PC-3 (cell line): ENCODE measurements at places on chromosomes 1 and 21. TPM values are rescaled to one million over a fixed set of nuclear protein-coding genes. Genes with fewer than 3 reads are reported as not detected.

DNA sequence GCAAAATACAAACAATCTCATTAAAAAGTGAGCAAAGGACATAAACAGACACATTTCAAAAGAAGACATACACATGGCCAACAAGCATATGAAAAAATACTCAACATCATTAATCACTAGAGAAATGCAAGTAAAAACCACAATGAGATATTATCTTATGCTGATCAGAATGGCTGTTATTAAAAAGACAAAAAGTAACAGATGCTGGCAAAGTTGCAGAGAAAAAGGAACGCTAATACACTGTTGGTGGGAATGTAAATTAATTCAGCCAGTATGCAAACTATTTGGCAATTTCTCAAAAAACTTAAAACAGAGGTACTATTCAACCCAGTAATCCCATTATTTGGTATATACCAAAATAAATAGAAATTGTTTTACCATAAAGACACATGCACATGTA is 32.2 kb upstream of the TNFSF18 start:
- no peaks in the 10 kb centered on the region for H3K27me3 ChIP-seq
- H3K4me3 ChIP-seq, result no peak overlapping the region
- no peak for DNase-seq
- H3K27ac ChIP-seq, result no peak overlapping the region

KCNJ15 gene
- 0.26 TPM in 1 of 2 replicates, not detected in the other for total RNA-seq

HRNR gene
- not detected in 2 replicates for total RNA-seq

DNA sequence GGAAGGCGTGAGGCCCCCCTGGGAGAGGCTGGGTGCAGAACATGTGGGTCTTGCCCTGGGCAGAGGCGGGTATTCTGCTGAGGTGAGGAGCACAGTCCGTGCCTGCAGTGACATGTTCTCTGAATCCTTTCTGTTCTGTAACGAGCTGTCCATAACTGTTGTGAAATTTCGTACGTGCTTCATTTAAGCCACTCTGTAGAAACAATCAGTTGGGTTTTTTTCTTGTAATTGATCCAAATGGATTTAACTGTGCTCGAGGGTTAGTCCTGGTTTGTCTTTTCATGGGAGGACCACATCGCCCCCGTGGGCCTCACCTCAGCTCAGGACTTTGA is 45.4 kb upstream of the DIP2A start:
- no peak overlapping the region for H3K27ac ChIP-seq
- DNase-seq, result no peak
- no peak overlapping the region for H3K4me3 ChIP-seq
- no peaks in the 10 kb centered on the region for H3K27me3 ChIP-seq
- peaks cover 34% of the 10 kb centered on the region for H3K36me3 ChIP-seq
- H3K4me1 ChIP-seq, result no peaks in the 10 kb centered on the region

CLCA4 gene
- total RNA-seq, result not detected in 2 replicates

DNA sequence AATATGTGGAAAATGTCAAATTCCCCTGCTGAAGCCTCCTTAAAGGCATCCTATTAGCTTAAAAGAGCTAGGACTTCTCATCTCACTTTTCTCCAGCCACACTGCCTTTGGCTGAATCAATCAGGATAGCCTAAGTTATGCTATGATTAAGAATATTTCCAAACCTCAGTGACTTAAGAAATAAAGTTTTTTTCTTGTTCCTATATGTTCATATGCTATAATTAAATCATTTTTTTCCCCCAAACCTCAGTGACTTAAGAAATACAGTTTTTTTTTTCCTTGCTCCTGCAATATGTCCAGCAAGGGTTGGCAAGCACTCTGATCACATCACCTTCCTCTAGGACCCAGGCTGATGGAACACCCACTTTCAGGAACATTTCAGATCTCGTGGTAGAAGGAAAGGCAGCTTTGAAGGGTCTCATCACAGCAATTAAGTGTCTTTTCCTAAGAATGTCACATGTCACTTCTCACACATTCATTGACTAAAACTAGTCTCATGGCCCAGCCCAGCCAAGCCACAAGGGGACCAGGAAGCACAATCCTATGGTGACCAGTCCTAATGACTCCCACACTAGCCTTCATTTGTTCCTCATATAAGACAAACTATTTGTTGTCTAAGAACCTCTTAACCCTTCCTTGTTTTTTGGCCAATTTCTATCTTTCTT is 6.3 kb upstream of the JUN start:
- DNase-seq, result no peak
- no peak overlapping the region for H3K27ac ChIP-seq
- no peaks in the 10 kb centered on the region for H3K27me3 ChIP-seq

FBXO2 gene
- total RNA-seq, result 13.4 and 15.3 TPM in 2 replicates

GRCh38 chr1:117815926-117816325 is 113.5 kb downstream of the GDAP2 start:
- no peaks in the 10 kb centered on the region for H3K27me3 ChIP-seq
- peaks cover 24% of the 10 kb centered on the region for H3K4me1 ChIP-seq
- H3K4me3 ChIP-seq, result no peak overlapping the region
- peak overlapping the region; percentile 20 for H3K27ac ChIP-seq
- H3K36me3 ChIP-seq, result no peaks in the 10 kb centered on the region

OR2L13 gene
- not detected in 2 replicates for total RNA-seq

ETV3L gene
- not detected in 2 replicates for total RNA-seq

DNA sequence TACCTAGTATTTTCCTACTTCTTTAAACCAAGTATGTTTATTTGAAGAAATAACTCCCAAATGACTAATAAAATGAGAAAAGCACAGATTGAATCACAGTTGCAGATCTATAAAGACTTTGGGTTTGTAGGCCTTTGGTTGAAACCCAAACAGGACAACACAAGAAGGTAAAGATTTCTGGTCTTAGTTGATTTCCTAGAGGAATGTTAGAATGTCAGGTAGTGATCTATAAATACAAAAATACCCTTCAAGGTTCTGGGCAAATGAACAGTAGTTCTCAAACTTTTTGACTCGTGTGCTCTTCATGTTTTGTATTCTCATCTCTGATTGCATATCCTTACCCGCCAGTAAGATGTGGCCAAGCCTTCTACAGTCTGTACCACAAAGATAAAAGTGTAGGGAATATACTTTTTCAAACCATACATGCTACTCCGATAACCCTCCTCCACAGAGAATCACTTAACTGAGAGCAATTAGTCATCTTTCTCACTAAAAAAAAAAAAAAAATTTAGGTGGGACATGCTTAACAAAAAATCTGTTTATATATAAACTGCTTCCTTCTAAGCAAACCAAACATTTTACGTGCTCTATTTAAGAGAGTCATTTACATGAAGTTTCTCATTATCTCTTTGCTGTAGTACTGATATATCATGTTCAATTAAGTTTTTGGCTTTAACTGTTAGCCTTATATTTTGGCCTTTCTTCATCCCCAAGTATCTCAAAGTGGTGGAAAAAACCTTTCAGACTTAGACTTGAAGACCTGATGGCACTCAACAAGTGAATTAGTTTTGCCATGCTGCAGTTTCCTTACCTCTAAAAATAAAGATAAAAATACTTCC is 36.0 kb downstream of the CNIH4 start:
- H3K4me1 ChIP-seq, result no peaks in the 10 kb centered on the region
- H3K4me3 ChIP-seq, result no peak overlapping the region
- peaks cover 78% of the 10 kb centered on the region for H3K36me3 ChIP-seq

GRCh38 chr1:209768354-209768774 is 12.5 kb downstream of the TRAF3IP3 start:
- H3K4me1 ChIP-seq, result peaks cover 12% of the 10 kb centered on the region
- H3K27ac ChIP-seq, result no peak overlapping the region
- no peak for DNase-seq
- H3K36me3 ChIP-seq, result no peaks in the 10 kb centered on the region

GRCh38 chr1:183947988-183948387 is 89.5 kb downstream of the COLGALT2 start:
- H3K27me3 ChIP-seq, result no peaks in the 10 kb centered on the region
- H3K4me1 ChIP-seq, result peaks cover 8% of the 10 kb centered on the region
- no peak overlapping the region for H3K4me3 ChIP-seq
- no peak for DNase-seq
- H3K27ac ChIP-seq, result no peak overlapping the region
- no peaks in the 10 kb centered on the region for H3K36me3 ChIP-seq

DNA sequence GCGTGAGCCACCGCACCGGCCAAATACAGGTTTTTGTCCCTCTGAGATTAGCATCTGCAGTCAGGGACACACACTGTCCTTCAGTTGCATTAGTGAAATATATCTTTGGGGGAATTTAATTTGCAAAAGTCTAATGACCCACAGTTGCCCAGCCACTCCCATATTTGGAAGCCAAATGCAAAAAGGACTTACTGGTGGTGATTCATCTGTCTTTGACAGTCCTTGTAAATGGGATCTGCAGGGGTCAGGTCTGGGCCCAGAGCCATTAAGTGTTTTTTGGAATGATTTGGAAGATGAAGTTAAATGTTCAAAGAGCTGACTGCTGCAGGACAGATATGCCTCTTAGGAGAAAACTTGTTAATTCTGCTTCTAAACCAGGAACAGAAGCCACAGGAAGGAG is 44.6 kb upstream of the DNASE2B start:
- no peak overlapping the region for H3K4me3 ChIP-seq
- DNase-seq, result peak; percentile 40
- H3K36me3 ChIP-seq, result no peaks in the 10 kb centered on the region
- no peak overlapping the region for H3K27ac ChIP-seq
- no peaks in the 10 kb centered on the region for H3K27me3 ChIP-seq

PRKAA2 gene
- 3.4 and 4.5 TPM in 2 replicates for total RNA-seq

ITLN2 gene
- total RNA-seq, result not detected in 2 replicates

HS2ST1 gene
- total RNA-seq, result 13.8 and 15.3 TPM in 2 replicates

SMAP2 gene
- 48.1 and 51.0 TPM in 2 replicates for total RNA-seq

GNG12 gene
- total RNA-seq, result 54.1 and 66.1 TPM in 2 replicates

DNA sequence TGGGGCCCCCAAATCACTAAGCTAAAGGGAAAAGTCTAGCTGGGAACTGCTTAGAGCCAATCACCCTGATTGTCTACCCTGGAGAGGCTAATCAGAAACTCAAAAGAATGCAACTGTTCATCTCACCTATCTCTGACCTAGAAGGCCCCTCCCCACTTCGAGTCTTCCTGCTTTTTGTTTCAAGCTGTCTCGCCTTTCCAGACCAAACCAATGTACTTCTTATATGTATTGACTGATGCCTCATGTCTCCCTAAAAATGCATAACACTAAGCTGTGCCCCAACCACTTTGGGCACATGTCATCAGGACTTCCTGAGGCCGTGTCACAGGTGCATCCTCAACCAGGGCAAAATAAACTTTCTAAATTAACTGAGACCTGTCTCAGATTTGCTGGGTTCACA is 209.5 kb downstream of the APP start:
- H3K36me3 ChIP-seq, result peaks cover 6% of the 10 kb centered on the region; the same call in 1 of the 2 replicates
- H3K27ac ChIP-seq, result no peak overlapping the region
- no peaks in the 10 kb centered on the region for H3K27me3 ChIP-seq
- no peak overlapping the region for H3K4me3 ChIP-seq

GRCh38 chr1:231951374-231951773 is 324.8 kb downstream of the DISC1 start:
- peak overlapping the region; percentile 58 for H3K27ac ChIP-seq
- no peaks in the 10 kb centered on the region for H3K36me3 ChIP-seq
- H3K27me3 ChIP-seq, result no peaks in the 10 kb centered on the region
- DNase-seq, result peak; percentile 79
- H3K4me1 ChIP-seq, result peaks cover 8% of the 10 kb centered on the region

DCDC2B gene
- not detected in 2 replicates for total RNA-seq

DNA sequence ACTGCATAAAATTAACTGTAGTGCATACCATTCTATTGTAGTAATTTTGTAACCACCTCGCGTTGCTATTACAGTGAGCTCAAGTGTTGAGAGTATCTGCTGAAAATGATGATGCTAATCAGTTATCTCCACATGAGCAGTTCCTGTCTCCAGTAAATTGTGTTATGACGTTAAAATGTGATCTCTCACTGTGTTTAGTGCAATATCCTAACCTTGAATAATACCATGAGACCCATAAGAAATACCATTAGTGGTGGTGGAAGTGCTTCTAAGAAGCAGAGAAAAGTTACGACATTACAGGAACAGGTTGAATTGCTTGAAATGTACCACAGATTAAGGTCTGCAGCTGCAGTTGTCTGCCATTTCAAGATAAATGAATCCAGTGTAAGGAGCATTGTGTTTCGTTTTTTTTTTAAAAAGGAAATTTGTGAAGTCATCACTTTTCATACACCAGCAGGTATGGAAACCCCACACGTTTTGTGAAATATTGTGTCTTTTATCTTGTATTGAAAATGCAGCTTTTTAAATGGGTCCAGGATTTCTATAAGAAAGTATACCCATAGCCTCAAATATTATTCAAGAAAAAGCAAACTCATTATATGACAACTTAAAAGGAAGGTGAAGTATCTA is 72.5 kb downstream of the ANGPTL1 start:
- no peak overlapping the region for H3K4me3 ChIP-seq
- H3K27me3 ChIP-seq, result no peaks in the 10 kb centered on the region
- no peak for DNase-seq

DNA sequence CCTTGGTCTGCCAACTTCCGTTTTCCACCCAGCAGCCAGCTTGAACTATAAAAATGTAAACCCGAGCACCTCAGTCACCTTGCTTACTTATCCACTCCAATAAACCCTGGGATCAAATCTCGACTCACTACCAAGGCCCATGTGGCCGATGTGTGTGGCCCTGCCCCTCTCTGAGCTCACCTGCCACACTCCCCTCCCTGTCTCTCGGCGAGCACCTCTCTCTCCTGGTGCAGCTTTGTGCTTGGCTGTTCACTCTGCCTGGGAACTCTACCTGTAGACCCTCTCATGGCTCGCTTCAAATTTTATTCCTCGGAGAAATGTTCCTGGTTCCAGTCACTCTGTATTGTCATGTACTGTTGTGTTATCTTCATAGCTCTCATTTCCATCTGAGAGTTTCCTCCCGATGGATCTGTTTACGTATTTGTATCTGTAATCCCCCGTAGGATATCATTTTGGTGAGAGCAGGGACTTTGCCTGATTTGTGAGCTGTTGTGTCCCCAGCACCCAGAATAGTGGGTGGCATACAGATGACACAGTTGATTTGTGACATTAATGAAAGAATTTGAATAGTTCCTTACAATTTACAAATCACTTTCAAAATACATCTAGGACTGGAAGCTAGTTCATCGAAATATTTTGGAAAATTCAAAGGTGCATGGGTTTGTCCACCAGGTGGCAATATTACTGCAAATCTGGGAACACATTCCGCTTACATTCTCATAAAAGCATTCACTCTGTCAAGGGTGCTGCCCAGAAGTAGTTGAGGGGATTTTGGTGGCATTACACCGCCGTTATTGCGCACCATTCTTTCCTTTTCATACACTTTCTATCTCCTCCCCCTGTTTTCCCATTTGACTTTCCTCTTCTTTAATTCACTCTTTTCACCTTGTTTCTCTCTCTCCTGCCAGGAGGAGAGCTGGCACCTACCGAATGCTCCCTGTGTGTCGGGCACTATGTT is 95.3 kb downstream of the ABCA4 start:
- DNase-seq, result peak; percentile 90
- peaks cover 22% of the 10 kb centered on the region; the same call in 1 of the 2 replicates for H3K4me1 ChIP-seq
- H3K36me3 ChIP-seq, result no peaks in the 10 kb centered on the region
- H3K4me3 ChIP-seq, result peak overlapping the region; percentile 79
- no peak overlapping the region for H3K27ac ChIP-seq

GRCh38 chr1:43668956-43669355 is 19.0 kb downstream of the KDM4A start:
- peaks cover 18% of the 10 kb centered on the region for H3K4me1 ChIP-seq
- no peak overlapping the region for H3K4me3 ChIP-seq
- H3K27me3 ChIP-seq, result no peaks in the 10 kb centered on the region
- peak overlapping the region; percentile 22 for H3K27ac ChIP-seq
